ENCODE measurements at places on chromosomes 7 and 10. TPM values are rescaled to one million over a fixed set of nuclear protein-coding genes. Genes with fewer than 3 reads are reported as not detected.

Gene PDK4
- polyA plus RNA-seq, result 0.03 TPM

Gene UBE3C
- 43.0 TPM for polyA plus RNA-seq

Gene RSPH10B
- polyA plus RNA-seq, result not detected

Gene TRUB1
- 9.1 TPM for polyA plus RNA-seq

Gene MUC12
- 4.1 TPM for polyA plus RNA-seq

DNA sequence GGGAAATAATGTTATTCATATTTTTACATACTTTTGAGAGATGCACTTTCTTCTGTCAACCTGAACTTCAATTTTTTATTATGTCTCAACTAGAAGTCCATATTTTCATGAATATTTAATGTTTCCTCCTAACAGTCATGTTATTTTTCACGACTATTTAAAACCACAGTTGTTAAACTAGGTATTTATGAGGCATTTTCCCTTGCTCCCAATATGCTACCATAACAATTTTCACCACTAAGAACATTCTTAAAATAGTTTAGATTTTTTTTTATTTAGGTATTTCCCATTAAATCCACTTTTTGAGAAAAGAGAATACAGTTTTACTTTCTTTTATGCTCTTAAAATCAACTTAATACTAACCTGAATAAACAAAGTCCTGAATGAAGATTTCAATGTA, 89.4 kb downstream of the JAZF1 start:
- no peak for DNase-seq

- no peak for DNase-seq
Observed at GRCh38 chr10:61990761-61991135, 89.2 kb downstream of the ARID5B start.

- peak; percentile 66 for DNase-seq
Observed at GRCh38 chr7:32501522-32501921, 6.2 kb downstream of the AVL9 start.

DNA sequence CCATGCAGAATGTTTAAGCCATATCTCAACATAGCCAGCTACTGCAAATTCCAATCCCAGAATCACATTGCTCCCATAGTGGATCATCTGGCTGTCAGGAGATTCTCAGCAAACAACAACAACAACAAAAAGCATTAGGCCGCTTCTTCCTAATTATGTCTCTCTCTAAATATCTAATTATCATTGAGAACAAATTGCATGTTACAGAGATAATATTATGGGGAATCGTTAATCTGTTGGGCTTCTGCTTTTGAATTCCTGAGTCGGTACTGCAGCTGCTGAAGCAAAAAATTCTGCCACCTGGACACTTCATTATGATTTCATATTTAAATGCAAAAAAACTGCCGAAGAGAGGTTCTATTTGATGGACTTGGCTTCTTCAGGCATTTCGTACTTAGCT, 388.7 kb downstream of the GFRA1 start:
- no peak for DNase-seq

- no peak for DNase-seq
Observed at GRCh38 chr10:114400091-114400490, 4.2 kb downstream of the AFAP1L2 start.

GRCh38 chr7:31545549-31545948, 31.7 kb downstream of the ITPRID1 start:
- DNase-seq, result no peak

DNA sequence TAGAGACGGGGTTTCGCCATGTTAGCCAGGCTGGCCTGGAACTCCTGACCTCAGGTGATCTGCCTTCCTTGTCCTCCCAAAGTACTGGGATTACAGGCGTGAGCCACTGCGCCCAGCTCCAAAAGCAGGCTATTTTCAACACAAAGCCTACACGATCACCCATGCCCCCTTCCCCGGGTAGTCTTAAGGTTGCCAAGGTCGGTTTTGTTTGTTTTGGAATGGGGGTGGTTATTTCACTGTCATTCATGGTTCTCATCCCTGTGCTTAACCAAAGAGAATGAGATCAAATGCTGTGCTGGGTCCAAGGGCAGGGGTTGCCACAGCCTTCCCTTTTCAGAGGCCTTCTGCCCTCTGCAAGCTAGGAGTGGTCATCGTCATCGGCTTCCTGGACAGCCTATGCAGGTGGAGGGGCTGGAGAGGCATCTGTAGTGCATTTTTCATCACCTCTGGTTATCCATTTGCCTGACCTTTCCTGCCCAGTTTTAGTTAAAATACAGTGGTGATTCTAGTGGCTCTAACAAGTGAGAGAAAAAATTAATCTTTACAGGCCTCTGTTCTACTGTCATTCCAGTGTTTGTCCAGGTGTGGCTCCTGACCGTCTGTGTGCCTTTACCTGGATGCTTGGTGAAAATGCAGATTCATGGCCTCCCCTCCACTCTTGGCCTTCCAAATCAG, 11.4 kb downstream of the BLVRA start:
- no peak for DNase-seq

DNA sequence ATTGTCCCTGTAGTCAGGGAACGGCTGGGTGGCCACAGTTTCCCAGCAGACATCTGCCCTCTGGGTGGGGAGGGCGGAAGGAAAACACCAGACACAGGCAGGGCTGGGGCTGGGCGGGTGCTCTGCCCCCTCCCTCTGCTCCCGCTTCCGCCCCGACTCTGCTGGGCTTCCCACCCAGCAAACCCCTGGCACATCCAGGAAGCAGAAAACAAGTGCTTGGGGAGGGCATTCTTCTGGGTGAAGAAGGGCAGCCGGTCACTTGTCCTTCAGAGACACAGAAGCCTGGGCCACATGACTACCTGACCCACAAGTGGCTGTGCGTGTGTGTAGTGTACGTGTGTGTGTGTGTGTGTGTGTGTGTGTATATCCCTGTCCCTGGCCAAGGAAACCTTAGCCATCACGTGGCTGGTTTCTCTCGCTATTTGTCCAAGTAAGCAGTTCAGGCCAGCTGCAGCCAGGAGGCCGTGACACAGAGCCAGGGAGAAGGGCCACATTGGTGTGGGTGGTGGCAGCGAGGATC, 77.9 kb downstream of the ZMIZ1 start:
- DNase-seq, result peak; percentile 37

GRCh38 chr7:73573791-73574190, 4.6 kb downstream of the TBL2 start:
- no peak for DNase-seq

DNA sequence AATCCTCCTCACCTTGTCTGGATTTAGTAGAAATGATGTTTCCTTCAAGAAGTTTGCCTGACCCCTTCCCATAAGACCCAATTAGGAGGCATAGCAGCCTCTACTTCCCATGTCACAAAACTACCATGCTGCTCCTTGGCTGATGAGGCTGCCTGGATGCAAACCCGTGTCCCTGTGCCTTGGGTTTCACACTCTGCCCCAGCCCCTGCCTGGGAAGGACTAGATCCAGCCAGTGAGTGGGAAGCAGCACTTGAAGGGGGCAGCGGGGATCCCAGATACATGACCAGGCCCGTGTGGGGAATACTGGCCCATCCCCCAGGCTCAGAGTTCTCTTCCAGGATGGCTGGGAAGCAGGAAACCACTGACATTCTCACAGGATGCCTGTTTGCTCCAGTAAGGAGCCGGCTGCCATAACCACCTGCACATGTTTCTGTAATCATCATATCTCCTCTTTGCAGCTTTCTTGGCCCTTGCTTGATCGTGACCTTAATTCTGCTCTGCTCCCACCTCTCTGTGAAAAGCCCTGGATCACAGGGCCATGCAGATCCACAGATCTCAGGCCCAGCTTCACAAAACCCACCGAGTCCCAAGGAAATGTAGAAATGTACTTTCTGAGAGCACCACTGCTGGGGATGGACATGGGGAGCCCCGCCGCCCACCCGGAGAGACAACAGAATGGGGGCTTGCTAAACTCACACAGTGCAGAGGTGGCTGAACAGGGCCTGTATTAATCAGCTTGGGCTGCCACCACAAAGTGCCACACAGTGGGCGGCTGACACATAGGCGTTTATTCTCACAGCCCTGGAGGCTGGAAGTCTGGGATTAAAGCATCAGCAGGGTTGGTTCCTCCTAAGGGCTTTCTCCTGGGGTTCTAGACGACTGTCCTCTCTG, 287.8 kb upstream of the IGFBP3 start:
- DNase-seq, result no peak

Measured in IMR-90 (cell line).